T-helper 17 cell (primary cell): ENCODE measurements at places on chromosomes 3 and 15.

GRCh38 chr3:188192034-188192433 lies 38.1 kb downstream of the LPP start:
- no peak for DNase-seq

DNA sequence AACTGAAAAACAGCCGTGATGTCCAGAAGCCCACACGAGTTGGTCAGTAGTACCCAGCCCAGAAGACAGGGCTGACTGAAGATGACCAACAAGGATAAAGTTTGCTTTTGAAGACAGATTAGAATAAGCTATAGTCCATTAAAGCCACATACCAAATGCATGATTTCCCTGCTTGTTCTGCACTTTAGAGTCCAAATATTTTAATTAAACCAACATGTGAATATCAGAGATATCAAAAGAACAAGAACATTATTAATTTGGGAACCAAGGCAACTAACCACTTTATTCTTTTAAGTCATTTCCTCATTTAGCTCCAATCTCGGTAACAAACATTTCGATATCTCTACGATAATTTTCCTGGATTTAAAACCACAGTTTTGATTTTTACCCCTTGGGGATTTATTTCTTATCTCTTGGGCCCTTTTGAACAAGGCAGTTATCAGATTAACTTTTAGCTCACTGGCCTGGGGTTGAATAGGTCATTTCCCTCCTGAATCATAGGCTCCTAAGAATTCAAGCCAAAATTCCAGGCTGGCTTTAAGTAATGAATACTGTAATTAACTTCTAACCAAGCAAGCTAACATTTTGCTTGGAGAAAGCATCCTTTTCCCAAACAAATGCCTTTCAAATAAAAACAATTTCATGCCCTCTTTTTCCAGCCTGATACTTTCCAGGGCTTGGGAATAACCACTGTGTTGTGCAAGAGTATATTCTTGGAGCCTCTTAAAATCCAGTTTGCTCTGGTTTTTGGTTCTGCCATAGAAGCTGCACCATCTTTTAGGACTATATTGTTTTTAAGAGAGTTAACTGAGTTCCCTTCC lies 102.9 kb upstream of the NR2E3 start:
- DNase-seq = no peak

- DNase-seq = no peak
Measured at GRCh38 chr3:106140431-106140830, 271.6 kb upstream of the CBLB start.

GRCh38 chr3:136831461-136831860 lies 12.5 kb downstream of the SLC35G2 start:
- no peak for DNase-seq

- no peak for DNase-seq
Measured at GRCh38 chr15:31482122-31482922, 155.7 kb downstream of the KLF13 start.

DNA sequence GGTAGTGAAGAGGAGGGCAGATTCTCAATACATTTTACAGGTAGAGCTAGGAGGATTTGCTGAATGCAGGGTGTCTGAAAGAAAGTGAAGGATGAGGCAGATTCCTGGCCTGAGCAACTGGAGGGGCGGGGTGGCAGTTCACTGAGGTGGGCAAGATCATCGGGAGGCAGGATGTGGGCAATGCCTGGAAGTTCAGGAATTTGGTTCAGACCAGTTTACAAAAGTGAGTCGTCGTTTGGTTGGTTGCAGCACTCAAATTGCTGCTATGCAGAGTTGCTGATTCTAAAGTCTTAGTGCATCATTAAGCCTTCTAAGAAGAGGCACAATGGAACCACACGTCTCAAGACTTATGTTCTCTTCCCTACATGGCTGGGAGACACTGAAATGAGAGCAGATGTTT lies 134.0 kb downstream of the MFSD1 start:
- DNase-seq = no peak

GRCh38 chr3:197478746-197479668 lies 76.8 kb downstream of the BDH1 start:
- DNase-seq = no peak
